ENCODE measurements at places on chromosomes 3 and 15.
A peak's percentile ranks its signal among the peaks of the same experiment; 100 is the strongest.

DNA sequence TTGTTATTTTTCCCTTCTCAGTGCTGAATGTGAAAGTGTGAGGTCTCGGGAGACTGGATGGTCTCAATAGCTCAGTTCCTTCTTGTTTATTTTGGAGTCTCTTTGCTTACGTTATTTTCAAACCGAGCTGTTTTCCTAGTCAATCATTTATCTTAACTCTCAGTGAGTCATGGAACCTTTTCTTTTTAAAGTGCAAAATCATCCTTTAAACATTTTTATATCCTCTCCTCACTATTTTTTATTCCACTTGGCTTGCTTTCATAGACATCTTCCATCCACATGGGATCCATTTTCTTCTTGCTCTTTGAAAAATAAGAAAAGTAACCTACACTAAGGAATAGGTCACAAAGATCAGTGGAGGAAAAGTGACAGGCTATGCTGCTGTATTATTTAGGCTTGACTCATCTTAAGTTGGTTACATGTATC, 497.8 kb downstream of the NAALADL2 start:
- DNase-seq, result no peak

DNA sequence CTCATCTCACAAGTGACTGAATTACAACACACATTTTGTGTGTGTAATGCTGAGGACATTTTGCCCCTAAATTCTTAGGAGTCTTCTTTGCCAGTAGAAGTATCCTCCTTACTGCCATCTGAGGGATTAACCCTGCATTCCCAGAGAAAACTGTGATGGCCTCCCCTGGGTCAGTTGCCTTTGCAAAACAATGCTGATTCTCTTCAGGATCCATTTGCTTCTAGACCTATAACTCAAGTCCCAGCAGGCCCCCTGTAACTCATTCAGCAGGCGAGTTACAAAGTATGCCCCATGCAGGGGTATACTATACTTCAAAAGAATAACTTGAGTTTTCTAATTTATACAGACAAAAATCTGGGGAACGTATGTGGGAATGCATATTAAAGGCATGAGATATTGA, 6.6 kb upstream of the MCF2L2 start:
- no peak for DNase-seq

- no peak for DNase-seq
Observed at GRCh38 chr3:125011941-125012340, 43.9 kb downstream of the HEG1 start.

GRCh38 chr3:142332390-142332789, 107.0 kb upstream of the GK5 start:
- DNase-seq, result no peak

DNA sequence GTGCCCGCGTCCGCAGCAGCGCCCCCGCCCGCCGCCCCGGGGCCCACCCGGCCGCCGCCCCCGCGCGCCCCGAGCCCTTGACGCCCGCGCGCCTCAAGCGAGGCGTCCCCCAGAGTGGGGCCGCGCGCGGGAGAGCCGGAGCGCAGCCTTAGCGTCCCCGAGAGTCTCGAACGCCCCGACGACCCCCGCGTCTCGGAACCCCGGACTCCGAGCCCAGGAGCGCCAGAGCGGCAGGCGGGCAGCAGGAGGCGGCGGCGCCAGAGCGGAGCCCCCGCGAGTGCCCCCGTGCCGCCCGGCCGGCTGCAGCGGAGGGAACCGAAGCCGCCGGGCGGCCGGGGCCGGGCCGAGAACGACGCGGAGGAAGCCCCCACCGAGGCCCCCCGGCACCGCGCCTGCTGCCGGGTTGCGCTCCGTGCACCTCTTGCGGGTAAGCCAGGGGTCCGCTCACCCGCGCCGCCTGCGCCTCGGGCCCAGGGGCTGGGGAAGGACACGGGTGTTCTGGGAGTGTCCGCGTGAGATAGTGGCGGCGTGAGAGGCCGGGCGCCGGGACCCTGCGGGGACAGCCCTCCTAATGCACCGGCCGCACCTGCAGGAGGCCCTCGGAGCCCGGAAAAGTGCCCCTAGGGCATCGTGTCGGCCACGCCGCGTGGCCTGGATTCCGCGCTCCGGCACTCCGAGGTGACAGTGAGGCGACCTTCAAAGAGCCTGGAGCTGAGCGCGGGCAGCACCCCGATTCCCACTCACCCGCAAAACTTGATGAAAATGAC, 52.0 kb upstream of the ULK4 start:
- peak; percentile 30 for DNase-seq

DNA sequence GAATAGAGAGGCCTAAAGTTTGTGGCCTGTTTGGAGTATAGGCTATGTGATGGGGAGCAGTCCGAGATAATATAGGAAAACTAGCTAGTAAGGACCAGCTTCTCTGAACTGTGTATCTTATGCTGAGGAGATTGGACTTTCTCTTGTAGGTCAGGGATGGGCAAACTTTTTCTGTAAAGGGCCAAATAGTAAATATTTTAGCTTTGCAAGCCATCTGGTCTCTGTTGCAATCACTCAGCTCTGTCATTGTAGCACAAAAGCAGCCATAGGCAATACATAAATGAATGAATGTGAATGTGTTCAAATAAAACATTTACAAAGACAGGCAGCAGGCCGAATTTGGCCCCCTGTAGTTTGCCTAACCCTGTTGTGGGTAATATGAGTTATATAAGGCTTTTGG, 24.5 kb downstream of the TMOD3 start:
- DNase-seq, result no peak

DNA sequence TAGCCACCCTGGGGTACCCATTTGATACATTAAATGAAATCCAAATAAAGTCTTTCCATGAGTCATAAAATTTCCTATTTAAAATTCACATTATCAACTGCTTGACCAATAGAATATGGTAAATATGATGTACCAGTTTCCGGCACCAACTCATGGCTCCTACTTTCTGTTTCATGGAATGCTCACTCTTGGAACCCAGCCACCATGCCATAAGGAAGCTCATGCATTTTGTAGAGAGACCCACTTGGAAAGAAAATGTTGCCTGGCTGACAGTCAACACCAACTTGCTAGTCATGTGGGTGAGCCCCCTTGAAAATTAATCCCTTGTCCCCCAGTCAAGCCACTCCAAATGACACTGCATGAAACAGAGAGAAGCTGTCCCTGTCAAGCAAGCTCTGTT, 57.2 kb downstream of the WWTR1 start:
- no peak for DNase-seq

DNA sequence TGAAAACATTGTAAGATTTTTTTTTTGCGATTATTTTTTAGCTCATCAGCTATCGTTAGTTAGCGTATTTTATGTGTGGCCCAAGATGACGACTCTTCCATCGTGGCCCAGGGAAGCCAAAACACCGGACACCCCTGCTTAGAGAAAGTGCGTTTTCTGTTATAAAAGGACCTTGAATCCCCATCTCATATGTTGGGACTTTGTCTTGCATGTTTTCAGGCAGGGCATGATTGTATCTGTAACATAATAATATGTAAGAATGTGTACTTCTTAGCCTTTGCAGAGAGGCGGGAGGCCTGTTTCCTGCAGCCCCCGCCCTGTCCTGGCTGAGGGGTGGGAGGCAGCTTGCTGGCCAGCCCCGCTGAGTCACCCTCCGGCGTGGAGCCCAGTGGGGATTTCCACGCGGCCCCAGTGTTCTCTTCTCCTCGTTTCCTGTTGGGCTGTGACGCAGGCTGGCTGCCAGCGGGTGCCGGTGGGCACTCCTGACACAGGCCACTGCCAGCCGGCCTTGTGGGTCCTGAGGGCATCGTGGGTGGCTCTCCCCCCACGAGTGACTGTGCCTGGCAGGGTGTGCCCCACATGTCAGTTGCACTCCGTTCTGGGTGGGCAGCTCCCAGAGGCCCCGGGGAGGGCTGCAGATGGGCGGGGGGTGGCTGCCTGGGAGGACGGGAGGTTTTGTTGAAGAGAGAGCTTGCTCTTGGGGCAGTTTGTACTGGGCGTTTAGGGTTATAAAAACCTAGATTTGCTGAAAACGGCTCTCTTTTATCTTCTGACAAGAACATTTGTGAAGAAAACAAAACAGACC, 55.6 kb downstream of the SMAD3 start:
- DNase-seq, result peak; percentile 79

GRCh38 chr3:13403847-13404246, 16.3 kb downstream of the NUP210 start:
- no peak for DNase-seq

- DNase-seq, result no peak
Observed at GRCh38 chr15:66092053-66093016, 161.2 kb downstream of the MEGF11 start.

GRCh38 chr3:158701420-158702065, 29.1 kb upstream of the LXN start:
- DNase-seq, result no peak

- DNase-seq, result no peak
Observed at GRCh38 chr3:186002884-186003472, 65.2 kb upstream of the TRA2B start.

GRCh38 chr15:101121511-101122090, 130.2 kb downstream of the CHSY1 start:
- DNase-seq, result peak; percentile 36

DNA sequence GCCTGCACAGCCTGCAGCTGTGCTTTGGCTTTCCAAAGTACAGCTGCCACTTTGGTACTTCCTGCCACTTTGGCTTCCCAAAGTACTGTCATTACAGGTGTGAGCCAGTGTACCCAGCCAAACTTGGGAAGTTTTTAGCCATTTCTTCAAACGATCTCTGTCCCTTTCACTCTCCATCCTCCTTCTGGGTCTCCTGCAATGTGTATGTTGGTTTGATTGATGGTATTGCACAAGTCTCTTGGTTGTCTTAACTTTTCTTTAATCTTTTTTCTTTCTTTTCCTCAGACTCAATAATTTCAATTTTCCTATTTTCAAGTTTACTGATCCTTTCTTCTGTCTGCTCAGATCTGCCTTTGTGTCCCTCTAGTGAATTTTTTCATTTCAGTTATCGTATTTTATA, 99.3 kb upstream of the CFAP20DC start:
- no peak for DNase-seq

DNA sequence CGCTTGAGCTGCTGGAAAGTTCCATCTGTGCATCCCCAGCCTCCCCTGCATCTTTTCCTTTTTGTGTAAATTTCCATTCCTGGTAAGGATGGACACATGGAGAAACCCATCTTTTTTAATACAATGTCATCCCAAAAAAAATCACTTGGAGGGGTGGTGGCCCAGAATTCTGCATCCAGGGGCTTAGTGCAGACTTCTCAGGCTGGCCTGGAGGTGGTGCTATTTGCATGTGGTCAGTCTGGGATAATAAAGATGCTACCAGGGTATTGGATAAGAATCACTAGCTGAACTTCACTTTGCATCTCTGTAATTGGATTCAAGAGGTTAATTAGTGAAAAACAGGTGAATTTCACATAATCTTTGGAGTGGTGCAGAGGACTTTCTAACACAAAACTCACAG, 1.8 kb upstream of the ZSCAN2 start:
- DNase-seq, result no peak

GRCh38 chr3:69675786-69676530, 63.3 kb upstream of the MITF start:
- DNase-seq, result no peak

DNA sequence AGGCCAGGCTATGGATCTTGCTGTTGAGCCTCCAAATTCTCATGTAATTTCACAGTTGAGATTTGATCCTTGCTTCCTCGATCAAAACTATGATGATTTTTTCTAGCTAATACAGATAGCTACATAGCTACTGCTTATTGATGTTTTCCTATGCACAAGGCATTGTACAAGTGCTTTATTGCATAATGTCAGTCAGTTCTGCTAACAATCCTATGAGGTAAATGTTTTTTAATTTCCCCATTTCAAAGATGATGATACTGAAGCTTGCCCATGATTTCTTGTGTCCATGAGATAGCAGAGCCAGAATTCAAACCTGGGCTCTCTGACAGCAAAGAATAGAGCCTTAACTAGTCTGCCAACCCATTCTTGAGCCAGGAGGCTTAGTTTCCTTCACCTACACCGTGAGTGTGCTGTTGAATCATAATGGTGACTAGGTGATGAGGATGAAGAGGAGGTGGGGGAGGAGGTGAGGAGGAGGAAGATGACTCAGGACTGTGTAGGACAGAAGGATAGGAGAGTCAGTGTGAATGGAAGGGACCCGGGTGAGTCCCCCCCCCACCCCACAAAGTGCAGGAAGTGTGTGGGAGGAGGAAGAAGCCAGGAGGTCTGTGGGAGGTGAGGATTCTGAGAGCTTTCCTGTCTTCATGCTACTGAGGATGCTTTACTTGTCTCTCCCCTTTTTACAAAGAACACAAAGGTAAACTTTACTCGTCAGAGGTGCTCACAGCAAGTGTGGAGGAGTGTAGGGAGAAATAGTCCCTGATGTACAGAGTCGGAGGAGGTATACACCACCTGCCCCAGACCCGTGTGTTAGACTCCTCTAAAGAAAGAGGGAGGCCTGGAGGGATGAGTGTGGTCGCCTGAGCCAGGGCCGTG, 3.6 kb downstream of the TAGLN3 start:
- peak; percentile 46 for DNase-seq

GRCh38 chr15:92391640-92392039, 2.0 kb upstream of the ST8SIA2 start:
- no peak for DNase-seq

GRCh38 chr3:117219296-117219695, 509.7 kb downstream of the TUSC7 start:
- DNase-seq, result no peak

DNA sequence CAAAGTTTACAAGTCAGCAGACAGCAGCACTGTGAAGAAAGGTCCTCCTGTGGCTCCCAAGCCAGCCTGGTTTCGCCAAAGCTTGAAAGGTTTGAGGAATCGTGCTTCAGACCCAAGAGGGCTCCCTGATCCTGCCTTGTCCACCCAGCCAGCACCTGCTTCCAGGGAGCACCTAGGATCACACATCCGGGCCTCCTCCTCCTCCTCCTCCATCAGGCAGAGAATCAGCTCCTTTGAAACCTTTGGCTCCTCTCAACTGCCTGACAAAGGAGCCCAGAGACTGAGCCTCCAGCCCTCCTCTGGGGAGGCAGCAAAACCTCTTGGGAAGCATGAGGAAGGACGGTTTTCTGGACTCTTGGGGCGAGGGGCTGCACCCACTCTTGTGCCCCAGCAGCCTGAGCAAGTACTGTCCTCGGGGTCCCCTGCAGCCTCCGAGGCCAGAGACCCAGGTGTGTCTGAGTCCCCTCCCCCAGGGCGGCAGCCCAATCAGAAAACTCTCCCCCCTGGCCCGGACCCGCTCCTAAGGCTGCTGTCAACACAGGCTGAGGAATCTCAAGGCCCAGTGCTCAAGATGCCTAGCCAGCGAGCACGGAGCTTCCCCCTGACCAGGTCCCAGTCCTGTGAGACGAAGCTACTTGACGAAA, 24.2 kb downstream of the STARD5 start:
- no peak for DNase-seq

DNA sequence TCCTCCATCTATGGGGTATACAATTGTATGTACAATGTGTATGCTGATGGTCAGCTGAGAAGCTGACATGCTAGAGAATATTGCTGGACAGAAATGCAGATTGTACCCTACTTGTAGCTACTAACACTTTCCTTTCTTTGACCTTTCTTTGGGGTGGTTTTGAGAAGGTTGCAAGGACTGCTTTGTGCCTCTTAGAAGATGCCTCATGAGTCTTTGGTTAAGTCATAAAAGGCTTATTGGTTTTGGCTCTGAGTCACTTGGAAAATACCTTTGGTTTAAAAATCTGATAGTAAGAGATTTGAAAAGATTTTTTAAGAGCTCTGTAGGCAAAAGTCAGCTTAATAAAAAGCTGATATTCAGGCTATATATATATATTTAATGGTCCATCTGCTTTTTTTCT, 71.5 kb downstream of the ZMAT3 start:
- DNase-seq, result no peak

GRCh38 chr3:171878461-171879225, 35.5 kb downstream of the TMEM212 start:
- DNase-seq, result no peak

All from stimulated activated CD4-positive, alpha-beta T cell treated with anti-CD3 and anti-CD28 coated beads, Interleukin-12 subunit alpha, Interleukin-12 subunit beta, amount 100 ng/mL, for 4 hours (primary cell).